ENCODE measurements at places on chromosomes 2 and 18.

DNA sequence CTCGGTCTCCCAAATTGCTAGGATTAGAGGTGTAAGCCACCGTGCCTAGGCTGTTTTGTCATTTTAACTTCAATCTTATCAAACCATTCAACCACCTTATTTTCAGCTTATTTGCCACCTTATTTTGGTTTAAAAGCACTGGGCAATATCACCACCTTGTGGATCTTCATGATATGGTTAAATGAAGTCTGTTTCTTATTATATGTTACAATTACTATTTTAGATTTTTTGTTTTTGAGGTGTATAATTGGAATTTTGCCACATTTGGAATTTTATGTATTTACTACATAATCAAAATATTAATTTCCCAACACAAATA is 43.8 kb upstream of the SCN9A start:
- no peak for DNase-seq

DNA sequence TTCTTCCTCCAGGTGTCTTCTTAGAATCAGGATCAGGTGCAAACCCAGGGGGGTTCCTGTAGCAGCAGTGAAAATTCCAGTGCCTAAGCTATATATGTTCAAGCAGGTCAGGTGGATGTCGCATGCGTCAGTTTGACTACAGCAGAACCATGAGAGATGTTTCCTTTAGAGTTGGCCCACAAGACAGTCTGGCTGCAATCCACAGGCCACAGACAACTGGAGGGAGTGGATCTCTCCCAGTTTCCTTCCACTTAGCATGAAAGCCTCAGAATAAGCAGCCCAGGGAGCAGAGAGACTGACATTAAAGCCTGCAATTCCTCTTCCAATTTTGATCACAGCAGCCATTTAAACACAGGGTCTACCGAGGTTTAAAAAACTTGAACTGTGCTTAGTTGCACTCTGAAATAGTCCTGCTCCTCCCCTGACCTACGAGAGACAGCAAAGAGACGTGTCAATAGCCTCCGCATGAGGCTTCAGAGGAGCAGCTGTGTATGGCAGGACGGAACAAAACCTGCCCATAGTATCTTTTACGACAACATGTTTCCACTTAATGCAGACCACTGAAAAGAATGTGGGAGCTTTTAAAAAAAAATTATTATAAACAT is 988 bp upstream of the KCNE4 start:
- DNase-seq, result no peak

DNA sequence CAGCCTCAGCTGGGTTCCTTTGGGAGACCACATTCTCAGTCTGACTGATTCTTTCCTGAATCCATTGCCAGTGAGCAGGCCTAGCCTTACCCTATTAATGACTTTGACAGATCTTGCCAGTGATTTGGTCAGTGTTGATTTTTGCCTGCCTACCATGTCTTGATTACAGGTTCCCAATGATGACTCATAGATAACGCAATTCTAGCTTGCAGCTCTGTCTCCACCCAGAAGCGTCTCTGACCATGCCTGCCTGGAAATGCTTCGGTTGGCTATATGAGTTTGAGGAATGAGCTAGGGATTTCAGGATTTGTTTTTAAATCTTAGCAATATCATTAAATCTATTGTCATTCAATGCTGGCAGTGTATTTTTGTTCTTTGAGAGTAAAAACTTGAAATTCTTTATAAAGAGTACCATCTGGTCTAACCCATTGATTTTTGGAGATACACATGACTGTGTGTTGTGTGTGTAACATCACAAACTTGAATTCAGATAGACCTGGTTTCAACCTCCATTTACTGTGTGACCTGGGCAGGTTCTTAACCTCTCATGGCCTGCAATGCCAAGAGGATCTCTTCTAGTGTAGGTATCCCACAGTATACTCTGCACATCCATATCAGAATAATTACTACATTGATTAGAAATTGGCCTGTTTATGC is 57.0 kb downstream of the CCDC150 start:
- DNase-seq, result peak; percentile 48

GRCh38 chr2:199977984-199978415 is 22.6 kb downstream of the MAIP1 start:
- peak; percentile 84 for DNase-seq

DNA sequence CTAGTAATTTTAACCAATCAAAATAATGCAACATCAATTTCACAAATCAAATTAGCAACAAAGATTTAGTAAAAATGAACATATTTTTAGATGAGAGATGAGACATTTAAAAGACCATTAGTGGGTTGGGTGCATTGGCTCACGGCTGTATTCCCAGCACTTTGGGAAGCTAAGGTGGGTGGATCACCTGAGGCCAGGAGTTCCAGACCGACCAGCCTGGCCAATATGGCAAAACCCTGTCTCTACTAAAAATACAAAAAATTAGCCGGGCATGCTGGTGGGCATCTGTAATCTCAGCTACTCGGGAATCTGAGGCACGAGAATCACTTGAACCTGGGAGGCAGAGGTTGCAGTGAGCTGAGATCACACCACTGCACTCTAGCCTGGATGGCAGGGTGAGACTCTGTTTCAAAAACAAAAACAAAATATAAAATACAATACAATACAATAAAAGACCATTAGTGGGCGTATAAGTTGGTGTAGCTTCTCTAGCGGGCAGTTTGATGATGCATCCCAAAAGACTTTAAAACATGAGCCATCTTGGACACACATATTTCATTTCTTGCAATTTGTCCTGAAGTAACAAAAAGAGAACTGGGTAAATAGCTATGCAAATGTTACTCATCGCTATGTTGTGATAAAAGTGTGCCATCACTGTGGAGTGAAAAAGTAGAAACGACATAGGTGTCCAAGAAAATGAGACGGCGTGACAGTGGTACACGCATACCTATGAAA is 101.8 kb downstream of the COL6A3 start:
- no peak for DNase-seq

GRCh38 chr2:227454323-227454860 is 17.6 kb upstream of the AGFG1 start:
- DNase-seq, result no peak

GRCh38 chr2:20148426-20148922 is 76.5 kb downstream of the SDC1 start:
- DNase-seq, result no peak

DNA sequence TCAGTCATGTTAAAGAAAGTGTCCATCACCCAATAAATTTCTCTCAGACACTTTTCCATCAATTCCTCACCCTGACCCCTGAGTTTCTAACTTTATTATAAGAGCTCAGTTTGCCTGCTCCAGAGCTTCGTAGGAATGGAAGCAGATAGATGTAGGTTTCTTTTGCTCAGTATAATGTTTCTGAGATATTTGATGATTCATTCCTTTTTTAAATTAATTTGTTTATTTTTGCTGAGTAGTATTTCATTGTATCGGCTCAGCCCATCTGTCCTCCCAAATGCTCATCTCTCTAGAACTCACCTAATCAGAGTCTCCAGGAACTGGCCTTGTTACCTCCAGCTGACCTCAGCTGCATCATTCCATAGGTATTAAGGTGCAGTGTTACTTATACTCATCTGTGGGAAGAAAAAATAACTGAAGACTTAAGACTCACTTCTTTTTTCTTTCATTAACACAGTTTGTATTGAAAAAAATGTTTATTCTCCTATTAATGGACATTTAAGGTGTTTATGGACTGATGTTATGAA is 11.9 kb upstream of the BCL2L11 start:
- no peak for DNase-seq

- DNase-seq, result no peak
These were observed 28.5 kb upstream of the DNAH7 start for GRCh38 chr2:196096982-196097745.

- DNase-seq, result no peak
These were observed 531.2 kb downstream of the NYAP2 start for GRCh38 chr2:225930687-225931086.

DNA sequence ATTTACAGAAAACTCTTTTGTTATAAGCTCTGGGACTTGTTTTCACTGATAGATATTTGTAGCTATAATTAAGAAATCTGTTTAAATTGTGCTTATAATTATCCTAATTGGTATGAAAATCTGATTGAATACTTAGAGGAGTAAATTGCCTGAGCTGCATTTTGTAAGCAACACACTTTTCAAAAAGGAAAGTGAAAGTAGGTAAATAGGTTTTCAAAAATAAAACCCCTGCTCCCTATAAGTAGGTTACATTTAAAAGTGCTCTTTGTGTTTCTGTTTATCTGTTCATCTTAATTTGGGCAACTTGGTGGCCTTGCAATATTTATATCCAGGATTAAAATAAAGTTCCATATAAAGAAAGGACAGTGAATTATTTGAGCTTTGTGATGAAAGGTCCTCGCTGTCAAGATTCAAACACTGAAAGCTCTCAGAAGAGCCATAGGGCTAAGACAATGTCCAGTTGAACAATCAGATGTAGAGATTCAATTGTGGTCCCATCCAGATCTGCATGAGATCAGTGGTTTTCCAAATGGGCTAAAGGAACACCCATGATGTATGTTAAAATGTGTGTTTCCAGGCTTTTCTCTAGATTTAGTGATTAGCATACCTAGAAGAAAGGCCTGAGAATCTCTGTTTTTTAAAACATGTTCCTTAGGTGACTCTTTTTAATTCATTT is 371.6 kb downstream of the RPRM start:
- DNase-seq, result no peak

DNA sequence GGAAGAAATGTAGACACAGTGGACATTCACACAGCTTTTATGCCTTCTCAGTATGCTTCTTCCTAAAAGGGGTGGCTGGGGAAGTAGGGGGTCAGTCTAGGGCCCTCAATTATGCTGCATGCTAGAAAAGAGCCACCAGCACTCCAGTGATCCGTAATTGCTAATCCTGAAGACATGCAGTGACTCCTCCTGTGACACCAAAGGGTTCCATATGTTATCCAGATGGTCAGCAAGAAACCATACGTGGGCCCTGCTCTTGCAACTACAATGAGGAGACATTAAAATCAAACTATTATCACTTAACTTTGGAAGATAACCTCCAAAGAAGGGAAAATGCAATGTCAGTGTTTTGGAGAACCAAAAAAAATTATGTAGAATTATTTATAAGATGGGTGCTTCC is 143.4 kb upstream of the LYPD1 start:
- DNase-seq, result no peak

DNA sequence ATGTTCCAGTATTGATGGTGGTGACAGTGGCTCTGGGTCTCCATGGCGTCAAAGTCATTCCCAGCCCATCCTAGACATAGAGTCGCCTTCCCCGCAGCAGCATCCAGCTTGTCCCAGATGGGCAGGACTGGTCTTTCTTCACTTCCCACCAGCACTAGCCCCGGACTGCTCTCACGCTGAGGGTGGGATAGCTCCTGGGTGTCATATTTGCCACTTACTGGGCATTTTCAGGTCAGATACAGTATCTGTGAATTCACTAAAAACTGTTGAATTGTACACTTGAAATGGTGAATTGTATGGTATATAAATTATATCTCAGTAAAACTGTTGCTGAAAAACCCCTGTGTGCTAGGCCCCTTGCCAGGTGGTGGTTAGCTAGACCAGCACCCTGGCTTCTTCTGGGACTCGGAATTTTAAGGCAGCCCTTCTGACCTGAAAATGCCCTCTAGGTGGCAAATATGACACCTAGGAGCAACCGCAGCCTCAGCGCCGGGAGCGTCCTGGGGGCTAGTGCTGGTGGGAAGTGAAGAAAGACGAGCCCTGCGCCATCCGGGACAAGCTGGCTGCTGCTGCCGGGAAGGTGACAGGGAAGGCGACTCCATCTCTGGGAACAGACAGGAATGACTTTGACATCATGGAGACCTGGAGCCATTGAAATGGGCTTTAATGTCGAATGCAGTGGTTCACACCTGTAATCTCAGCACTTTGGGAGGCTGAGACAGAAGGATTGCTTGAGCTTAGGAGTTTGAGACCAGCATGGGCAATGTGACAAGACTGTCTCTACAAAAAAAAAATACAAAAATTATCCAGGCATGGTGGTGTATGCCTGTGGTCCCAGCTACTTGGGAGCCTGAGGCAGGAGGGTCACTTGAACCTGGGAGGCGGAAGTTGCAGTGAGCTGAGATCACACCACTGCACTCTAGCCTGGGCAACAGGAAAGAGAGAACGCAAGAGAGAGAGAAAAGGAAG is 56.2 kb downstream of the DDX1 start:
- DNase-seq, result no peak

DNA sequence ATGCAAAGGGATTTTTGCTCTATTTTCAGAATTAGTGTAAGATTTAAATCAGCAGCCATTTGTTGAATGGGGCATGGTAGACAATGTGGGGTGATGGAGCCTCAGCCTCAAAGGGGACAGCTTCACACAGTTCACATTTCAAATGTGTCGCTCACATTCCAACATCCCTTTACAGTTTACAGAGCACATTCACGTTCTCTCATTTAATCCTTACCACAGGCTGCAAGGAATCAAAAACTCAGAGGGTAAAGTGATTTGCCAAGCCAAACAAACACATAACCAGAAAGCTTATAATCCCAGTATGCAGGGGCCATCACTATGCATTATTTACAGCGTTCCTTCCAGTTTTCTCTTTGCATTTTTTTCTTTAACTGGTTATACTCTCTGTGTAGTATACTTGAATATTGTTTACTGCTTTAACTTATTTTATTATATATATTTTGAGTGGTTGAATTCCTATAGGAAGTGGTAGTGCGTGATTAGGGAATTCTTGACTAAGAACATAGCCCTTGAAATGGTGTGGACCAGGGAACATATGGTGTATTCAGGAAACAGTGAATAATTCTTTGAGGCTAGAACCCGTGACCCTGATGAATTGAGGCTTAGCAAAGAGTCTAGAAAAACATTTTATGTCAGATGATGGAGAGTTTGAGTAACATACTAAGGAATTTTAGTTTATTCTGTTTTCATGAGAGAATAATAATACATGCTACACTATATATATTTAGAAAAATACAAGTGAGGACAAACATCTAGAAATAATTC is 18.1 kb upstream of the TAF1B start:
- no peak for DNase-seq

DNA sequence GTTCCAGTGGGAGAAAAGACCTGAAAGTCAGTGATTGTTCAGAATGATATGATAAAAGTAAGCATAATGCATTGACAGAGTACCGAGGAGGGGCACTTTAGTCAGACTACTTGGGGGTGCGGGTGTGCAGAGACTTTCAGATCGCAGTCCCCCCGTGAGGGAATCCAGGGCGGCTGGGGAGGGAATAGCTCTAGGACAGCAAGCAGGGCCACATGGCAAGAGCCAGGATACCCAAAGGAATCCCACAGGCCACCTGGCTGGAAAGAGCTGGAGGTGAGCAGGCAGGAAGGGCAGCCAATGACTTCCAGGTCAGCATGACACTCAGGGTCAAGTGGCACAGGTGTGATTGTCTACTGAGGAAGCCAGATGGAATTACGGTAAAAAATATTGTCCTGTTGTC is 157.5 kb downstream of the CYP26B1 start:
- DNase-seq, result no peak

Data from Calu3 (cell line).